ENCODE measurements at places on chromosomes 4 and X.

DNA sequence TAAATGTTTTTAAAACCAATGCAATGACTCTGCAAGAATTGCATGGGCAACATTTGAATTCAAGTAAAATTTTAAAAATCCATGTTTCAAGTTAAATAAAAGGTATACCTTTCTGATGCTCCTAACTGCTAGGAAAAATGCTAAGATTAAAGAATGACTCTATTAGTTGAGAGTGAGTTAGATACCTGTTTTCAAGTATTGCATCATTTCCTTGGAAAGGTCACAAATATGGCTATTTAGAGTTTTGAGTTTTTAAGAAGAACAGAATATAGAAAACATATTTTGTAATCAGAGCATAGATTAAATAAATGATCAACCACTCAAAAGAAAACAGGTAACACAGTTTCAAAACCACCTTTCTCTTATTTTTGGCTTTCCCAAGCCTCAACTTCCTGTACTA, 18.3 kb upstream of the NPY2R start:
- DNase-seq = no peak

DNA sequence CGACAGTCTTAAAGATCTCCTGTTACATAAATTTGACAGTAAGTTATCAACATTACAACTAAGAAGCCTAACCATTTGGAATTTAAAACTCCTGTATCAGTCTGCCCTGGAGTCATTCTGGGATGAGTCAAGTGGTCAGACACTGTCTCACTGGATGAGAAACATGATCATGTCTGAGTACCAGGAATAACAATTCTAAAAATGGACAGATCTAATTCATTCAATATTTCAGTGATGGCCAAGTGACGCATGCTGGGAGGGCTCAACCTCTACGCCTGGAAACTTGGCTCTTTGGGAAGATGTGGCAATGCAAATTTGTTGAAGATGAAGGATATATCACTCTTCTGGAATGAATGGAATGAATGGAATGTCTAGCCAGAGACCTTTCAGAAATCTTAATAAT, 1427.2 kb downstream of the STIM2 start:
- DNase-seq = no peak

DNA sequence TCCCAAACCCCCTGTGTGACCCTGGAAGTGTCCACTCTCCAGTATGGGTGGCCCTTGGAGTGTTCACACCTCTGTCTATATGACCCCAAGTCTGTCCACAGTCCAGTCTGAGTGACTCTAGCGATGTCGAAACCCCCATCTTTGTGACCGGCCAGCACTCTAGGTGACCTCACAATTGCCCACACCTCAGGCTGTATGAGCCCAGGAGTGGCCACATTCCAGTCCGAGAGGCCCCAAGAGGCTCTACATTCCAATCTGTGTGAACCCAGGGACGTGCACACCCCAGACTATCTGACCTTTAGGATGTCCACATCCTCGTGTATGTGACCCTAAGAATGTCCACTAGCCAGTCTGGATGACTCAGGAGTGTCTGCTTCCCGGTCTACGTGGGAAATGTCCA, 7.3 kb upstream of the GLOD5 start:
- no peak for DNase-seq

DNA sequence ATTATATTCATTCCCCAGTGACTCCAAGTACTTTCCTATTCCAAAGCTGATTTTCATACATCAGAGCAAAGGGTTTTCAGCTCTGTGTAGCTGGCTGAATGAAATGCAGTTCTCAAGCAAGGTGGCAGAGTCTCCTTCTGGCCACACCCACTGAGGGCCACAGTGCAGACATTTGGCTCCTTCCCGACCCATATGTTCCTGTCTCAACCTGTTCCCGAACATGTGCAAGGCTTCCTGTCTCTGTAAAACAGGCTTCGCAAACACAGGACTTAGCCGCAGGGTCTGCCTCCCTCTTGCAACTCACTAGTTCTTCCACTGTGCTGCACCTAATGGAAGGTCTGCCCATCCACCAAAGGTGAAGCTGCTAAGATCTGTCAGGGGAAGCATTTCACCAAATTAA, 249.2 kb downstream of the MID1IP1 start:
- no peak for DNase-seq

GRCh38 chr4:118909173-118909956, 20.7 kb downstream of the SYNPO2 start:
- no peak for DNase-seq

DNA sequence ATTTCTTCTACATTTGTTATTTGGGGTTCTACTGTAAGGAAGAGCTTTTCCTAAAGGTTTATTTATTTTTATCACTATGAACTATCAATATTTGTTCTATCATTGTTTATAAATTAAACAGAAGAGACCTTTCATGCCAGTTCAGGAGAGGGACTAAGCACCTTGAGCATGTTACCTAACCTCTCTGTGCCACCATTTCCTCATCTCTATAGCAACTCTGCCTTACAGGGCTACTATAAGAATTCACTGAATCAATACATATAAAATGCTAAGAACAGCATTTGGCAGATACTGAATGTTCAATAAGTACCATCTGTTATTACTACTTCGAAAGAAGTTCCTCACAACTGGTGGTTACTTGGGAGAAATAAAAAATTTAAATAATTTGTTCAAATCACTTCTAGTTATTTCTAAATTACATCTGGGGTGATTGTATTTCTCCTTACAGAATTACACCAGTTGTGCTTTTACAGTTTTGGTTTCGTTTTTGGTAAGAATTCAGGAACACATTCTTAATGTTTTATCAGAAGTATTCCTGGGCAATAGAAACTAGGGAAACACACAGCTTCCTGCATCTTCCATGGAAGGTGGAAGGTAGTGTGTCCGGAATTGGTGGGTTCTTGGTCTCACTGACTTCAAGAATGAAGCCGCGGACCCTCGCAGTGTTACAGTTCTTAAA, 32.9 kb downstream of the EREG start:
- DNase-seq = no peak

DNA sequence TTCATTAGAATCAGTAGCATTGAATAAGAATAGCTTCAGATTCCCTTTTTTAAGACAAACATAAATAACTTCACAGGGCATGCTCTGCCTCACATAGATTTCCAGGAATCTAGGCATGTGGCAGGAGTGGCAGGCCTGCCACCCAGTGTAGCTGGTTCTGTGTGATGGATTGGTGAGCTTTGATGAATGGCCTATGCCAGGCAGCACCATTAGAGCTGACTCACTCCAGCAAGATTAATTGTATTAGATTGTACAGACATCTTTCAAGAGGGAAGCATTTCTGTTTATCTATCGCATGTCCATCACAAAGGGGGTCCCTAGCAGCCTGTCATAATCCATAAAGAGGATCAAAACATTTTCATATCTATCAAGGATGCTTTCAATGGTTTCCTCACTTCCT, 71.9 kb downstream of the NAA11 start:
- DNase-seq = no peak

GRCh38 chr4:74166135-74166534, 8.2 kb downstream of the MTHFD2L start:
- no peak for DNase-seq

DNA sequence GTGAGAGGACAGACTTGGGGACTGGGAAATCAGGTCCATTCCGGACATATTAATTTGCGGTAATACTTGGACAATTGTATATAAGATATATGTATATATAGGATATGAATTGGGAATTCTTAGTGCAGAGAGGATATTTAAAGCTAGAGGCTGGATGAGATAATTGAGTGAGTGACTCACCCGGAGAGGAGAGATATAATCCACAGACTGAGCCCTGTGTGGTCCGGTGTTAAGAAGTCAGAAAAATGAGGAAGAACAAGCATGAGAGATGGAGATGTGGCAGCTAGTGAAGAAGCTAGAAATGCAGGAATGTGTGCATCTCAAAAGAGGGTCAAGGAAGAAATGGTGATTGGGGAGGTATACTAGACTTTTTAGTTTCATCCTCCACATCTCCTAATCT, 336.2 kb downstream of the SLC7A11 start:
- DNase-seq = no peak

- DNase-seq = no peak
These were observed 8.0 kb downstream of the MSX1 start for GRCh38 chr4:4867375-4868039.

- DNase-seq = no peak
These were observed 82.9 kb upstream of the RBPJ start for GRCh38 chr4:26237916-26238315.

- DNase-seq = no peak
These were observed 90.0 kb downstream of the MAOA start for GRCh38 chrX:43745938-43746721.

- DNase-seq = no peak
These were observed 34.6 kb downstream of the PDLIM5 start for GRCh38 chr4:94486372-94486801.

DNA sequence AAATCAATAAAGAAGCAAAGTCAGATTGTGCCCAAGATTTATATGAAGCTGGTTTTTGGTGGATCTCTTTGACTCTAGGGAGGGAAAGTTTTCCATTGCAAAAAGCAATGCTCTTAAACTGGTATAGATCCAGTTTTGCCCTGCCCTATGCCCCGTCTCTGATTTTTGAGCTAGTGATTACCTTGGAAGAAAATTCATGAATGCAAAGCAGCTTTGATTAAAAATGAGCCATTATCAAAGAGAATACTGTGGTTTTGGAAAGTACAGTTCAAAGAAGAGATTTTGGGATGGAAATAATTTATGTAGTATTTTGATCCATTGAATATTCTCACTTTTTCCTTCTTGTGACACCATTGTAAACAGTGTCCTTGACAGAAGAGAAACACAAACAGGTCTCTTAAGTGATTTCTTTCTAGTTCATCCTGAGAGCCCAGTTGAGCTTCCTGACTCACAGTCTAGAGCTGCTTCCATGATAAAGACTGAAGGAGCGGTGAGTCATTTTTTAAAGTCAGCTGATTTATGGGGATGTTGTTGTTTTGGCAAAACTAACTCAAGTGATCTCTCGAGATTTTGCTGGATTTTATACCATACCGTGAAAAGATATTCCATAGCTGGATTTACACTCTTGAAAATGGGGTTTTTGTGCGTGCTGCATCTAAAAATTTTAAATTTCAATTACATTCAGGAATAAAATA, 76.7 kb downstream of the AFF1 start:
- no peak for DNase-seq

- no peak for DNase-seq
These were observed 112.5 kb downstream of the MID1 start for GRCh38 chrX:10507876-10508275.

- DNase-seq = no peak
These were observed 321.7 kb downstream of the ANK2 start for GRCh38 chr4:113371111-113371510.
